Fibroblast of mammary gland (primary cell): ENCODE measurements at places on chromosomes 1 and 21.

- peak; percentile 11 for DNase-seq
Measured at GRCh38 chr1:170027760-170028159, 46.7 kb downstream of the KIFAP3 start.

DNA sequence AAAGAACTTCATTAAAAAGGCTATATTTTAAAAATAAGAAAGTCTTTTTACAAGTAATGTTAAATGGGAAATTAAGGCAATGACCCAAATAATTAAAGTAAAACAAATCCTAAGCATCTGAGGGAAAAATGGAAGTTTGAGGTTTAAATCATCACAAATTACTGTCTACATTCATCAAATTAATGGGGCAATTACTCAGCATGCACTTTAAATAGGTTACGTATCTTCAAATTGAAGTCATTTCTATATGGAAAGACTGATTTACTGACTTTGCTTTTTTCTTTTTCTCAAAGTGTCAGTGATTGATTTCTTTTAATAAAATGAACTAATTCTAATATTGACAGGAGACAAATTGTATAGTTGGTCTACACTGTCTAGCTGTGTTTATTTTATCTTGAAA, 1452.3 kb downstream of the NCAM2 start:
- DNase-seq: no peak

DNA sequence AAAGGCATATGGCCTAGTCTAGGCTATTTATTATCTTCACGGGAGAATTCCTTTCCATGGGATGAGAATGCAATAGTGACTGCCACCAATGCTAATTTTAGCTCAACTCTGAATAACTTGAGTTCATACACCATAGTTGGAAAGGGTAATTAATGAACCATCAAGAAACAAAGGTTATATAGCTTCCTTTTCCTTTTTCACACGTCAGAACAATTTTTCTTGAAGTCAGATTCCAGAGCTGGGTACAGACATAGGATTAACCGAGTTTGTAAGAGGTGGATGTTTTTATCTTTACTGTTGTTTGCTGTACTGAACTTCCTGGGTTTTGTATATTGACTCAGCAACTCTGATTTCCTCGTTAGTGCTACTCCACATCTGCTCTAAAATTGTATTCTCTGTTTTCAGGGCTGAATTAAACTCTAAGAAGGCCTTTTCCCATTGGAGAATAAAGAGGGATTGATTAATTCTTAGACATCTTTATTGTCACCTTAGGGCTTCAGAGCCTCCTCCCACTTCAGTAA, 262.0 kb downstream of the NUF2 start:
- no peak for DNase-seq

DNA sequence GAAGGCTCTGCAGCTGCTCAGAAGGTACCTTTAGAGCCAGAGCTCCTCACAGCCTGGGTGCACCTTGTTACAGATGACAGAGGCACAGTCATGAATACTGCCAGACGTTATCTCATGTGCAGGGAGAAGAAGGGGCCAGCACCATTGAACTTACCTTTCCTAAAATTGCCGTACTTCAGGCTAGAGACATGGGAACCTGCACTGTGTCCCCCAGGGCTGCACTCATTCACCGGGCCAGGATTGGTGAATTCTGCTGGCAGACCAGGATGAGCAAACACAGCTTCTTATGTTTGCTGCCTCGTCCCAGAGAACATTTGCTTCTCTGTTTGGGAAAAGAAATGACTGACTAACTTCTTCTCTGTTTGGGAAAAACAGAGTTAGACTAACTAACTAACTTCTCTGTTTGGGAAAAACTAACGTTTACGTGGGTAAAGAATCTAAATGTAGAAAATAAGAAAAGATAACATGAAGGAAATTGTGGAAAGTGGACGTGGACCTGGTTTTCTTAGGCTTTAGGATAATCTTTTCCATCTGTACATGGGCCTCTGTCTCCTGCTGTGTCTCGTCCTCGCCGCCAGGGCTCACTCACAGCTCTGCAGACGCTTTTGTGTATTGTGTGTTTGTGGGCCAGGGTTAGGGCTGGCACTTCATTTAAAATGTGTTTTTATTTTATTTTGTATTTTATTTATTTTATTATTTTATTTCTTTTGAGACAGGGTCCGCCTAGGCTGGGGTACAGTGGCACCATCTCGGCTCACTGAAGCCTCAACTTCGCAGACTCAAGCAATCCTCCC, 9.9 kb downstream of the OBSCN start:
- DNase-seq: no peak
